ENCODE measurements at places on chromosomes 4 and X.
A peak's percentile ranks its signal among the peaks of the same experiment; 100 is the strongest.

DNA sequence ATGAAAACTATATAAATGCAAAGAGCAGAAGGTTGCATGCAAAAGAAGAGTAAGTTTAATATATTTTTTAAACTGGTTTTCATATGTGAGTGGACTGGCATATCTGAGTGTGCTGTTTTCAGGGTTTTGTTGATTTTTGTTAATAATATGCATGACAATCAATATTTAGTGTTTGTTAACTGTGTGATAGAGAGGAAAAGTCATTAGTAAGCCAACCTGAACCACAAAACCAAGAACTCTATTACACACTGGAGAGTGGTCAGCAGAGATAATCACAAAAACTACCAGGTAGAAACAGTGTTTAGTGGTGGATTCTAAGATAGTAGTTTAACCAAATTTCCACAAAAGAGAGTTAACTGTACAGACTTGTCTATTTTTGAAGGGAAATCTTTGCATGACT lies 396.9 kb downstream of the GASK1B start:
- DNase-seq = no peak

- no peak for DNase-seq
Observed at GRCh38 chr4:3046162-3046561, 28.2 kb downstream of the HTT-AS start.

- no peak for DNase-seq
Observed at GRCh38 chrX:13499736-13500135, 69.7 kb upstream of the EGFL6 start.

GRCh38 chr4:25290490-25291067 lies 22.0 kb upstream of the ZCCHC4 start:
- DNase-seq = no peak

DNA sequence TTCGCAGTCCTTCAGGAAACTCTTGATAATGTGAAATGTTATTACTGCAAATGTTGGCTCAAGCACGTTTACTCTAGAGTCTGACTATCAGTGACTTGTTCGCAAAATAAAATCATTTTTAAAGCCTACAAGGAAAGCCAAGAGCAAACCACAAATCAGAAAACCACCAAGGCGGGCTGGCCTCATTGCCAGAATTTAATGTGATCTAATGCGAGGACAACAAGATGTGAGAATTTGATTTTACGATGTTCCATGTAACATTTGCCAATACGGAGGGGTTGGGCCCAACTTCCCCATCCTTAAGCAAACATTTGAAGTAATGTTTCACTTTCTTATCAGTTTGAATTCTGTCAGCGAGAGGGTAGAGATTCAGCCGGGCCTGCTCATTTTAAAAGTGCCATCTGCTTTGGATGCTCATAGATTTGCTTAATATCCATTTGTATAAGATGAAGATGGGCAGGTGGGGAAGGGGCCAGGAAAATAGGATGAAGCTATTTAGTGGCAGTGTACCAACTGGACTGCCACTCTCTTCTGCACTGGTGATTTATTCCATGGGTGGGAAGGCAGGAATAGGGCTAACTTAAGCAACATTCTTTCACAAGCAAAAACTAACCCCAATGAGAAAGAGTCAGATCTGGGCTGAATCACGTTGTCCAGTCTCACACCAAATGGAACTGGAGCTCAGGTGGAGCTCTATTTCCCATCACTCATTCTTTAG lies 225.3 kb downstream of the ANAPC10 start:
- no peak for DNase-seq

DNA sequence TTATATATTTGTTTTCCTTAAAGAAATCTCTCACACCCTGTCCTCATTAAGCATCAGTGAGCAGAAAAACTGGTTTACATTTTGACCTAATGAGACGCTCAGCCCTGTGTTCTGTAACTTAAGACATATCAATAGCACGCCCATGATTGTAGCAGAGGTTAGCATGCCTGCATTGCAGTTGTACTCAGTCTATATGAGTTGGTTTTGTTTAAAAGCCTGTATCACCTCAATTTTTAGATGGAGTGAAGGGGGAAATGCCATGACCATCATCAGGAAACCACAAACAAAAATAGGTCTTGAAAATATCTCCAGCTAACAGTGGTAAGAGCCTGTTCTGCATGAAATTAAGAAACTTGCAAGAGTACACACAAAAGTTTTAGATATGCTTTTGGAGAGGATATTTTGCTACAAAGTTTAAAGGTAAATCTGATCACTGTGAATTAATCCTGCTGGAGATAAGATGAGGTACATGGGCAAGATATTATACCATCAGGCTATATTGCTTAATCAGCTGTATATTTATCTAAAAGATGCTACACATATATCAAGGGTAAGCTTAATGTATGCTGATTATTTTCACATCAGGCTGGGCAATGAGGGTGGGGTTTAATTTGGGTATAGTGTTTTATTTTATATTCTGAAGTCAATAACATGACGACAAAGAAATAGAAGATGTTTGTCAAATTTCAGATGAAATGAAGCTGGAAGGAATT lies 13.1 kb upstream of the COQ2 start:
- no peak for DNase-seq

DNA sequence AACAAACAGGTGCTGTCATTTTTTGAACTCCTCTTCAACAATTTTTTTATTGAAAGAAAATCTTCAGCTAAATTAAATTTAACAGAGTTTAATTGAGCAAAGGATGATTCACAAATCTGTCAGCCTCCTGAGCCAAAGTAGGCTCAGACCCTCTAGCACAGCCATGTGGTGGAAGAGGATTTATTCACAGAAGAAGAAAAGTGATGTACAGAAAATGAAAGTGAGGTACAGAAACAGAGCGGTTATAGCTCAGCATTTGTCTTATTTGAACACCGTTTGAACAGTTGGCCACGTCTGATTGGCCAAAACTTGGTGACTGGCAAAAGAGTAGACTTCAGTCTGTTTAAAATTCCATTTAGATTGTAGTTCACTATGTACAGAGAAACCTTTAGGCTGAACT lies 217.3 kb downstream of the SPANXN1 start:
- no peak for DNase-seq

- no peak for DNase-seq
Observed at GRCh38 chr4:100288161-100288560, 97.9 kb upstream of the DDIT4L start.

DNA sequence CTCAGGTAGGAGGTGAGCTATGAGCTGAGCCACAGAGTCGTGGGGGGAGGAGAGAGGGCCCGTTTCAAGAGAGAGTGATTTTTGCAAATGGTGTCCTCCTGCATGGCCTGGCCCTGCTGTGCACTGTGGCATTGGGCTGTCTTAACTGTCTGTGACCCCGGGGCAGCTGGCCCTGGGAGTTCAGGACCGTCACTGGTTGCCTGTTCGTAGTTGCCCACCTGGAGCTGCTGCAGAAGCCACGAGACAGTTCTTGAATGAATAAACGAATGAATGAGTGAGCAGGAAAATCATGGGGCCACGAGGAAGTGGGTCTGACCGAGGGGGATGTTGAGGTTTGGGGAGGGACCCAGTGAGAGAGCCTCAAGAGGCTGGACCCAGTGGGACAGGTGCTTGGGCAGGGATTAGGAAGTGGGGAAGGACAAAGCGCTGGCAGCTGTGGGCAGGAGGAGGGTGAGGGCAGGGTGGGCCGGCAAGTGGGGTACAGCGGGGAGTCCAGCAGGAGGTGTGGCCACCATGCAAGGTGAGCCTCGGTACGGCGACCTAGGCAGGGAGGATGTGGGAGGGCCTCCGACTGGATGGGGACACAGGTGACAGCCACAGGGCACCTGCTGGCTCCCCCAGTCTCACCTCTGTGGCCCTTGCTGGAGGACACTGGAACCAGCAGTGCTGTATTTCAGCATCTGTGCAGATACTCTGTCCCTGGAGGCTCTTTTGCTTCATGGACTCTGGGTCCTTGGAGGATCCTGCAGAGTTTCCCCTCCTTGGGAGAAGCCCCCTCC lies 10.2 kb downstream of the RGS12 start:
- no peak for DNase-seq

GRCh38 chrX:13283950-13284546 lies 35.8 kb downstream of the ATXN3L start:
- no peak for DNase-seq

DNA sequence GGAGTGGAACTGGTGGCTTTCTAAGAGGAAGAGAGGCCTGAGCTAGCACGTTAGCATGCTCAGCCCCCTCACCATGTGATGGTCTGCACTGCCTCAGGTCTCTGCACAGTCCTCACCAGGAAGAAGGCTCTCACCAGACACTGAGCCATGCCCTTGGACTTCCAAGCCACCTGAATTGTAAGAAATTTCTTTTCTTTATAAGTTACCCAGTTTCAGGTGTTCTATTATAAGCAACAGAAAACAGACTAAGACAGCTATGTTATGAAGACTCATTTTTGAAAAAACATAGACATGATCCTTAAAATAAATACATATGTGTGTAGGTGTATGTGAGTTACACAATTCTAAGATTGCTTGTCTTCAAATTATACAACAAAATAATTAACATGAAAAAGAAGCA lies 74.7 kb downstream of the CEP44 start:
- DNase-seq = no peak

DNA sequence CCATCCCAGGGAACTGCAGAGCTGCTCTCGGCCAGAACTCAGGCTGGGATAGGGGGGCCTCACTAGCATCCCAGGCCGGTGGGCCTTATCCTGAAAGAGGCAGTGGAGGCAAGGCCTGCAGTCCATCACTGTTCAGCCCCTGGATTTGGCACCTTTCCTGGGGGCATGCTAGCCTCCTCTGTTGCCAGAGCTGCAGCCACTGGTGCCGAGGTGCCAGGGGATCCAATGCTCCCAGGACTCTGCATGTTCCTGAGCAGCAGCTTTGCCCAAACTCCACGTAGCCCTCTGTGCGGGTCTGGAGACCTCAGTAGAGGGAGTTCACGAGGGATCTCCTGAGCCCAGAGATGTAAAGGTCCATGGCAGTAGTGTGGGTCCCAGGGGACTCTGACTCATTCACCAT lies 551.7 kb upstream of the AMOT start:
- no peak for DNase-seq

GRCh38 chr4:11471618-11472017 lies 42.9 kb upstream of the HS3ST1 start:
- peak; percentile 12 for DNase-seq

DNA sequence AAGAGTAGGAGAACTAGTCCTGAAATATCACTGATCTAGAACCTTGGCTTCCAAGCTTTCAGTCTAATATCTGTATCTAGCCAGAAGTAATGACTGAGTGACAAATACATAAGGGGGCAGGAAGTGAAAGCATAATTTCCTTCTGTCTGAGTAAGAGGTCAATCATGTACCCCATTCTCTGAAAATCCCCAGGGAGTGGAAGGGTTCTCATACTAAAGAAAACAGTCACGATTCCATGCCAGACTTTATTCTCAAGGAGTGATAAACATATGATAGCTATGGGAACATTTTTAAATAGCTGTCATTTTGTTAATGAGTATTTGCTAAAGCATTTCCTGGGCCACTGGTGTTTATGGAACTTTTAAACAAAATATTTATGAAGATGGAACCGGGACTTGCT lies 308.5 kb downstream of the ARHGAP24 start:
- DNase-seq = no peak

DNA sequence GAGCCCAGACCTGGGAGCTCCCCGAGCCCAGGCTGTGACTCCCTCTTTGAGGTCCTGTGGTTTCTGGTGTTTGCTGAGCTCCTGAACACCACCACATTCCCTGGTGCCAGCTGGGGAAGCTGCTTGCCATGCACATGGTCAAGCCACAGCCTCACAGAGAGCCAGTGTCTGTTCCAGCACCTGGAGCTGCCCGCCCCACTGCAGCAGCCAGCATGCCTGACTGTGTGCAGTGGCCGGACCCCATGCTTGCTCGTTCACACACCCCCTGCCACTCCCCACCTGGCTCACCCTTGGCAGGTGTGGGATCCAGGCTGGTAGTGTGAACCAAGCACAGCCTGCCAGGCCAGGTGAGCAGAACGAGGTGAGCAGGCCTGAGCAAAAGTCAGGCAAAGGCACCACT lies 95.6 kb upstream of the FAM9C start:
- DNase-seq = no peak

GRCh38 chrX:133937022-133937421 lies 48.4 kb downstream of the GPC3 start:
- DNase-seq = no peak

- no peak for DNase-seq
Observed at GRCh38 chr4:183241322-183241640, 78.8 kb downstream of the CLDN22 start.

DNA sequence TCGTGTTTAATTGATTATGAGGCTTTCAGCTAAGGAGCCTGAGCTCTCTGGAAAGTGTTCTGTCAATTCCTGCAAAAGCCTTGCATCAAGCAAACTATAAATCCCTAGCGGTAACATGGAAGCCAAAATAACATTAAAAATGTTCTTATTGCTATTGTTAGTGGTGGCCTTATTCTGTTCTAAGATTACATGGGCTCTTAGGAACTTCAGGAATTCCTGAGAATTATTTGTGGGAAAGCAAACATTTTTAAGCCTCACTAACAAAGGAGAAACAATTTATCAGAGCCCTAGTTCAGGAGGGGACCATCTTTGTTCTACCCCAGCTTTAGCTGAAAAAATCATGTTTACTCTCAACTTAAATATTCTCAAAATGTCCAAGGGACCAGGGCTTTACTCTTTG lies 119.6 kb downstream of the PAPSS1 start:
- no peak for DNase-seq

DNA sequence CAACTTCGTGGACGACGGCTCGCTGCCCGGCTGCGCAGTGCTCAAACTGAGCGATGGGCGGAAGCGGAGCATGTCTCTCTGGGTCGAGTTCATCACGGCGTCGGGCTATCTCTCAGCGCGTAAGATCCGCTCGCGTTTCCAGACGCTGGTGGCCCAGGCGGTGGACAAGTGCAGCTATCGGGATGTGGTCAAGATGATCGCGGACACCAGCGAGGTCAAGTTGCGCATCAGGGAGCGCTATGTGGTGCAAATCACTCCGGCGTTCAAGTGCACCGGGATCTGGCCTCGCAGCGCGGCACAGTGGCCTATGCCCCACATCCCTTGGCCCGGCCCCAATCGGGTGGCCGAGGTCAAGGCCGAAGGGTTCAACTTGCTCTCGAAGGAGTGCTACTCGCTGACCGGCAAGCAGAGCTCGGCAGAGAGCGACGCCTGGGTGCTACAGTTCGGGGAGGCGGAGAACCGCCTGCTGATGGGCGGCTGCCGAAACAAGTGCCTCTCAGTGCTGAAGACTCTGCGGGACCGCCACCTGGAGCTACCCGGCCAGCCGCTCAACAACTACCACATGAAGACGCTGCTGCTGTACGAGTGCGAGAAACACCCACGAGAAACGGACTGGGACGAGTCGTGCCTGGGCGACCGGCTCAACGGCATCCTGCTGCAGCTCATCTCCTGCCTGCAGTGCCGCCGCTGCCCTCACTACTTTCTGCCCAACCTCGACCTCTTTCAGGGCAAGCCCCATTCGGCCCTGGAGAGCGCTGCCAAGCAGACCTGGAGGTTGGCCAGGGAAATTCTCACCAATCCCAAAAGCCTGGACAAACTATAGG lies 1.5 kb downstream of the MAB21L2 start:
- no peak for DNase-seq

GRCh38 chr4:186149872-186150271 lies 41.5 kb upstream of the CYP4V2 start:
- DNase-seq = no peak

GRCh38 chr4:170758988-170759387 lies 669.2 kb upstream of the AADAT start:
- no peak for DNase-seq

- no peak for DNase-seq
Observed at GRCh38 chr4:23234018-23234417, 541.3 kb downstream of the GBA3 start.

GRCh38 chrX:95622200-95622599 lies 1062.4 kb upstream of the DIAPH2 start:
- no peak for DNase-seq
